ENCODE measurements at places on chromosomes 1 and 21. TPM values are rescaled to one million over a fixed set of nuclear protein-coding genes. Genes with fewer than 3 reads are reported as not detected.

LRRIQ3 gene
- 0.38 TPM for total RNA-seq

NMNAT2 gene
- total RNA-seq: 146 TPM

IGSF9 gene
- 0.25 TPM for total RNA-seq

C1orf116 gene
- 0.30 TPM for total RNA-seq

PKNOX1 gene
- 23.9 TPM for total RNA-seq

OR6F1 gene
- not detected for total RNA-seq

POU3F1 gene
- 4.1 TPM for total RNA-seq

NBPF19 gene
- total RNA-seq: 25.3 TPM

FCAMR gene
- total RNA-seq: not detected

DMBX1 gene
- not detected for total RNA-seq

DNA sequence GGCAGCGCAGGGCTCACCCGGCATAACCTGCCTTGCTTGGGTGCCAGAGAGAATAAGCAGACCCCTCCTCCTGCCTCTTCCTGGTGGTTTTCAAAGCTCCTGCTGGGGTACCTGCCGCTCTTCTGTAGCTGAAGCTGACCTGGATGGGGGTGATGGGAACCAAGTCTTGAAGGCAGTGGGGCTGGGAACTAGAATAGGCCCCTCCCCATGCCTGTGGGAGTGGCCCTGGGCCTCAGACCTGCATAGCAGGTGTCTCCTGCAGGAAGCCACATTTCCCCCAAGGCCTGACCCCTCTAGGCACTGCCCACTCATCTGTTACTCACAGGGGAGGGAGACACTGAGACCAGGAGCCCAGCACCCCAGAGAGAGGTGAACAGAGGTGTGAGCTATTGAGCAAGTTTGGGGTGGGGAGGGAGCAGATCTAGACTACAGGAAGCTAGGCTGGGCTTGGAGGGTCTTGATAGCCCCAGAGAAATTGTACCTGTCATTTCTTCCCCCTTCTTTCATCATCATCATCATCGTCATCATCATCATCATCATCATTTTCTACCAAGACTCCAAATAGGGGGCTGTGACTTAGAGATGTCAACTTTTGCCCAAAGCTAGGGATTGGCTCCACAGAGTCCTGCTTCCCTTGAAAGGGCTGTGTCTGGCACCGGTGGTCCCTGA is 10.1 kb downstream of the PADI1 start:
- no peak for DNase-seq

DNA sequence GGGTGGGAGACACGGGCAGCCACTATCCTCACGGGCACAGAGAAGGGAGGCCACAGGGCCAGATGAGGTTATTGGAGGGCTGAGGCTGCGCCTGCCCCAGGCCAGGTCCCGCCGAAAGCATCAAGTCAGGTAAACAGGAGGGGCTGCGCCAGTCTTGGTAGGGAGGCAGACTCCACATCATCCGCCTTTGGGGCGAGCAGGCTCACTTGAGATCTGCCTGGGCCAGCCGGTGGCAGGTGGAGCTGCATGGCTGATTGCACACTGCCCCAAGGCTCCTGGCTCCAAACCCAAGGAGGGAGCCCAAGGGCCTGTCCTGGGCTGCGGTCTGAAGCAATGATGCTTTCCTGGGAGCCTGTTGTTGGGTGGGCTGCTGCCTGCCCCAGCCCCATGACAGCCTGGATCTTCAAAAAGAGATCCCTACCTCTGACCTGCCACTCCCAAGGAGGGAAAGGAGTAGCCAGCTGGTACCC is 4.6 kb downstream of the SMIM1 start:
- no peak for DNase-seq

DNA sequence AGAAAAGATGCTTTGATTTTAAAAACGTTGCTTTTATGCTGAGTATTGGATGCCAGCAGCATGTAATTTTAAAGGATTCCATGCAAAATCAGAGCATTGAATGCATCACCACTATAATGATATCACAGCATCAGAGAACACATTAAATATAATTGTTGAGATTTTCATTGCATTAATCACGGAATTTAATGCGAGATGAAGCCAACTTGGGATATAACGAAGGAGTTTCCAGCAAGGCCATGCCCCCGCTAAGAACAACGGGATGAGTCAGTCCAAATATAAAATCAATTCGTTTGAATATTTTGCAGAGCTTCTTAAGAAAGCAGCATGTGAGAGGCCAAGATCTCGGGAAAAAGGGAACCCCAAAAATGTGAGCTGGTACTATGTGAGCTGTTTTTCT is 423.4 kb upstream of the CHRM3 start:
- DNase-seq: no peak

DNA sequence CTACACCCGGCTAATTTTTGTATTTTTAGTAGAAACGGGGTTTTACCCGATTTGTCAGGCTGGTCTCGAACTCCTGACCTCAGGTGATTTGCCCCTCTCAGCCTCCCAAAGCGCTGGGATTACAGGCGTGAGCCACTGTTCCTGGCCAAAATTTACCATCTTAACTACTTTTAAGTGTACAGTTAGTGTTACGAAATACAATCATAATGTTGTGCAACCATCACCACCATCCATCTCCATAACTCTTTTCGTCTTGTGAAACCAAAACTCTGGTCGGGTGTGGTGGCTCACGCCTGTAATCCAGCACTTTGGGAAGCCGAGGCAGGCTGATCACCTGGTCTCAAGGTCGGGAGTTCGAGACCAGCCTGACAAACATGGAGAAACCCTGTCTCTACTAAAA is 14.1 kb upstream of the ZBTB40 start:
- DNase-seq: no peak

DNA sequence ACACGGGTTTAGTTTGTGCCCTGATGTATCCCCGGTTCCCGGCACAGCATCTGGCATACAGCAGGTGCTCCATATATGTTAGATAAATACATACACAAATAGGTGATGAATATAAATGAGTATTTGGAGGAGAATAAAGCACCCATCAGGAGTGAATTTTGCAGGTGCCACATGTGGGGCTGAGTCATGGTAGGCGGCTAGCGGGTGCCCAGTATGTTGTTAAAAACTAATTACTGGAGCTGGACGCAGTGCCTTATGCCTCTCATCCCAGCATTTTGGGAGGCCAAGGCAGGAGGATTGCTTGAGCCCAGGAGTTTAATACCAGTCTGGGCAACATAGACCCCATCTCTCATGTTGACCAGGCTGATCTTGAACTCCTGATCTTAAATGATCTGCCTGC is 16.7 kb upstream of the WASF2 start:
- no peak for DNase-seq

GRCh38 chr1:114078116-114078515 is 75.6 kb downstream of the SYT6 start:
- no peak for DNase-seq

GRCh38 chr1:234311414-234311813 is 61.8 kb upstream of the COA6 start:
- DNase-seq: no peak

DNA sequence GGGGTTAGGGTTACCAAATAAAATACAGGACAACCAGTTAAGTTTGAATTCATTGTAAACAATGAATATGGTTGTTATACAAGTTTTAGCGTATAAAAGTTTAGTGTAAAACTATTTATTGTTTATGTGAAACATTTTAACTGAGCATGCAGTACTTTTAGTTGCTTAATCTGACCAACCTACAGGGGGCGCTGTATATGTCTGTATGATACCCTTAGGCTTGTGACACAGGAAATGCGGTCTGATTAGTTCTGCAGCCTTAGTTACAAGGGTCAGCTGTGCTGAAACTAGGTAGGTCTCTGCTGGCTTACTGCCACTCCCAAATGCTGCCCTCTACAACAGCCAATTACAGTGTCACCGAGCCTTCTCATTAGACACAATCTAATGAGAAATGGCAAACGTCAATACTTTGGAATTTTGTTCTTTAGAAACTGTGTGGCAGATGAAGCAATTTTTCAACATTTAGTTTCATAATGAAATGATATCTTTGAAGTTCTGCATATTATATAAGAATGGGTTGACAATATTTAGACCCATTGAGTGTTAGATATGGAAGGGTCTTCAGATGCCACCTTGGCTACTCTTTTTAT is 56.2 kb downstream of the NTNG1 start:
- no peak for DNase-seq

DNA sequence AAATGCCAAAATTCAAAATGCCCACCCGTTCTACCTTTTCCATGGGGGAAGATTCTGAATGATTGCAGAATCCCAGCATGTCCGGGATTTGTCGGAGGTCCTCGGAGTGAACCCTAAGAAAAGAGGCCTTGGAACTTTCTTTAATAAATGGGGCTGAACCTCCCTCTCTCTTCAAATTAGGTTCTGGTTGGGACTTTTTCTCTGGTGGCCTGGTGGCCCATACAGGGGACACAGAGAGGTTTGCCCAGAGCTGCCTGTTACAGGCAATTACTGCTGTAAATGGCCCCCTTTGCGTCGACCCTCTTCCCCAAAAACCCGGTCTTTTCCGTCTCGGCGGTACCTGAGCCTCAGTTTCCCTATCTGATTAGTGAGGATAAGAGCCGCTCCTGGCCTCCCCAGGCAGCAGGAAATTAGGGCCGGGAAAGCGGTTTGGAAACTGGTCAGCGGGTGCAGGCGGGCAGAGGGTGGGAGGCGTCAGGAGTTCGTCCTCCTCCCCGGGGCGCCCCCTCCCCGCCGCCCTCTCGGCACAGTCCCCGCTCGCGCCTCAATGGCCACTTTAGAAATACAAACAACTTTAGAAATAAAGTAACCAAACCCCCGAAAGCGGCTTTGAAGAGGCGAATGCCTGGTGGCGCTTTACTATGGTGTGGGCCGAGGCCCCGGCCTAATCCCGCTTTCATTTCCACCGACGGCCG is 15.6 kb downstream of the PAX7 start:
- DNase-seq: no peak

GRCh38 chr1:10909697-10910680 is 102.5 kb upstream of the TARDBP start:
- no peak for DNase-seq

GRCh38 chr1:77280962-77281361 is 857 bp upstream of the AK5 start:
- no peak for DNase-seq

DNA sequence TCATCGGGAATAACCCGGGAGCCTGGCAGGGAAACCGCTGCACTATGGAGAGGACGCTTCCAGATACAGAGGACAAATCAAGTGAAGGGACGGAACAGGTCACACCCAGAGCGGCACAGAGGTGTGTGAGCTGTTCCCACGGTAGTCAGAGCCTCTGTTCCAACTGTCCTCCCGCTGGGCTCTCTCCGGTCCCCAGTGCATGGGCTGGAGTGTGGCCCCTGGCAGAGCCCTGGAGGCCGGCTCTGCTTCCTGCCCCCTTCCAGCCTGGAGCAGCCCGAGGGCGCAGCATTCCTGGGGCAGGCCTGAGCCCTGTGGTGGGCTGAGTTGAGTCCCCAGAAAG is 11.9 kb upstream of the ZBTB21 start:
- DNase-seq: no peak

- DNase-seq: no peak
These were observed 38.9 kb downstream of the YY1AP1 start for GRCh38 chr1:155649676-155650075.
